Activated T-helper 1 cell treated with anti-CD3 and anti-CD28 coated beads, Interleukin-2, amount 50 U/mL, for 16 hours (primary cell): ENCODE measurements at places on chromosomes 13 and 19.

DNA sequence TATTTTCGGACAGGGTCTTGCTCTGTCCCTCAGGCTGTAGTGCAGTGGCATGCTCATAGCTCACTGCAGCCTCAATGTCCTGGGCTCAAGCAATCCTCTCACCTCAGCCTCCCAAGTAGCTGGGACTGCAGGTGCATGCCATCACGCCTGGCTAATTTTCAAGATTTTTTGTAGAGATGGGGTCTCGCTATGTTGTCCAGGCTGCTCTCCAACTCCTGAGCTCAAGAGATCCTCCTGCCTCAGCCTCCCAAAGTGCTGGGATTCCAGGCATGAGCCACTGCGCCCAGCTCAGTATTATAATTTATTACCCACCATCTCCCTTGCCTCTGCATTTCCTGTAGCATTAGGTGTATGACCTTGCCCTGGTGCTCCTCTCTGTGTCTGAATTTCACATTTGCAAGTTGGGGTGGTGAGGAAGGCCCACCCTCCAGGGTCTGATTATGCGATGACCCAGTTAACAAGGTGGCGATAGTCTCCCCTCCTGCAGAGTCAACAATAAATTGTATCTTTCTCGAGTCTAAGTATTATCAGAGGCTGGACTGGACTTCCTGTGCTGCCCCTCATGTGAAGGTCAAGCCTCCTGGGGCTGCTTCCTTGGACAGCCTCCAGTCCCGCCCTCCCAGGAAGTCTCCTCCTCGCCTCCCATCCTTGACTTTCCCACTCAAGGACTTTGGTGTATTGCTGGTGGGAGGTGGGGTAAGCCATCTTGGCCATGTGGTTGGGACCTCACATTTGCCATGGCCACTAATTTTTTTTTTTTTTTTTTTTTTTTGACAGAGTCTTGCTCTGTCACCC lies 1.5 kb upstream of the TUBB4A start:
- DNase-seq = no peak

GRCh38 chr19:30879225-30879624 lies 470.0 kb downstream of the TSHZ3 start:
- DNase-seq = no peak

DNA sequence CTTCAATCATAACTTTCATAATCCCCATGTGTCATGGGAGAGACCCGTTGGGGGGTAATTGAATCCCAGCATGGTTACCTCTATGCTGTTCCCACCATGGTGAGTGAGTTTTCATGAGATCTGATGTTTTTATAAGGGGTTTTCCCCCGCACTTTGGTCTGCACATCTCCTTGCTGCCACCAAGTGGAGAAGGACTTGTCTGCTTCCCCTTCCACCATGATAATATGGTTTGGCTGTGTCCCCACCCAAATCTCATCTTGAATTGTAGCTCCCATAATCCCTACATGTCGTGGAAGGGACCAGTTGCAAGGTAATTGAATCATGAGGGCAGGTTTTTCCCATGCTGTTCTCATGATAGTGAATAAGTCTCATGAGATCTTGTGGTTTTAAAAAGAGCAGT lies 524.9 kb downstream of the SLITRK5 start:
- DNase-seq = no peak

DNA sequence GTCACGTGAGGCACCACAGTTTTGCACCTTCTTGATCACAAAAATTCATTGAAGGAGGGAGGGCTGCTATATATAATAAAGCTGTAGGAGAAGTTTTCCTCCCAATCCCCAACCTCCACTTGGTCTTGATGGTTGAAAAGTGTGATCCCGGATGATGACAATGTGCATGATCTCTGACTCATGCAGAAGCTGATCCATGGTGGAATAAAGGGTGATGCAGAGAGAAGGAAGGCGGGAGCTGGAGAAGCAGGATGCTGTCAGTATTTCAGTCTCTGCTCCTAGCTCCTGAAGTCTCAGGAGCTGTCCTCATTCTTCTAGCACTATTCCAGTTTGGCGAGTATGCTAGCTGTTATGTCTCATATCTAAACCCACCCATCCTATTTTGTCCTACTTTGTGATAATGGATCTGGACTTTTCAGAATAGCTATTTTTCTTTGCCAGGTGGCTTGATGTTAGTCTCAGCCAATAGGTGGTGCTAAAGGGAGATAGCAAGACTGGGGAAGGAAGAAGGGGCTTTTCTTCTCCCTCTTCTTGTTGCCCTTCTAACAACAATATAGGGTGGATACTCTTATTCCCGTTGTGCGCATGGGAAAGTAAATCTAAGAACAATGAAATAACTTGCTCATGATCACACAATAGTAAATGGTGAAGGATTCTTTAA lies 65.6 kb upstream of the HTR2A start:
- DNase-seq = no peak

- DNase-seq = no peak
These were observed 14.4 kb downstream of the SAMD4B start for GRCh38 chr19:39356647-39357046.
